ENCODE measurements at places on chromosomes 12 and 14.

GRCh38 chr14:52112336-52113018 is 43.6 kb upstream of the NID2 start:
- DNase-seq = no peak

- no peak for DNase-seq
Measured at GRCh38 chr14:32382704-32383103, 53.6 kb downstream of the AKAP6 start.

- DNase-seq = no peak
Measured at GRCh38 chr12:78568321-78569020, 296.1 kb upstream of the SYT1 start.

- DNase-seq = no peak
Measured at GRCh38 chr12:104649921-104650320, 193.2 kb downstream of the CHST11 start.

GRCh38 chr14:92963301-92964123 is 40.6 kb downstream of the CHGA start:
- DNase-seq = no peak

DNA sequence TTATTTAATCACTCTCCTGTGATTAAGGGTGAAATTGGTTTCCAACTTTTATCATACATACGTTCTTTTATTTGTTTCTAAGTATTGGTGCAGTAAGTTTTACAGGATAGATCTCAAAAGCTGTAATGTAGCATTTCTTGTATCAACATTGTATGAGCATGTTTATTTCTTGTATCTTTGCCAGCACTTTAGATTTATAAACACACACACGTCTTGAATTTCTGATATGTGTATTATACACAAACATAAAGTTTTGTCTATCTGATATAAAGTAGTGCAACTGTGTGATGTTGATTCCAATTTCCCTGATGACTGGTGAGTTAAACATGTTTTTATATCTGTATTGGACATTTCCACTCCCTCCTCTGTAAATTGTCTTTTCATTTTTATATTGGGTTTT is 134.7 kb downstream of the NOVA1 start:
- DNase-seq = no peak

- no peak for DNase-seq
Measured at GRCh38 chr14:84253326-84253725, 1276.6 kb upstream of the FLRT2 start.

GRCh38 chr14:33734387-33734786 is 216.5 kb downstream of the EGLN3 start:
- no peak for DNase-seq

GRCh38 chr12:18864900-18865561 is 127.1 kb downstream of the CAPZA3 start:
- no peak for DNase-seq

DNA sequence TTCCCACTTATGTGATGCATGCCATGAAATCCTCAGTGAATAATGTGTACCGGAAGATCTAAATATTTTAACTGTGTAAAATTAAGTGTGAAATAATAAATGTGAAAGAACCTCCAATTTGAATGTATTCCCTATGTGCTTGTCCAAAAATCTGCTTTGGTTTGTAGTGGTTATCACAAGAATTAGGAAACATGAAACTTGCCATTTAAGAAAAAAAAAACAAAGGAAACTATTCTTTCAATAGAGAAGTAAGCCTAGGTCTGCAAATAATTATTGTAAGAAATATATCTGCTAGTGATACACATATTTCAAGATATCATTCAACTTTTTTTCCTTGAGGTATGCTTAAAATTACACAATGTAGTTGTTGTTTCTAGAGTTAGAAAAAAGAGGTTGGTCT is 500.4 kb downstream of the SLC6A15 start:
- DNase-seq = no peak

DNA sequence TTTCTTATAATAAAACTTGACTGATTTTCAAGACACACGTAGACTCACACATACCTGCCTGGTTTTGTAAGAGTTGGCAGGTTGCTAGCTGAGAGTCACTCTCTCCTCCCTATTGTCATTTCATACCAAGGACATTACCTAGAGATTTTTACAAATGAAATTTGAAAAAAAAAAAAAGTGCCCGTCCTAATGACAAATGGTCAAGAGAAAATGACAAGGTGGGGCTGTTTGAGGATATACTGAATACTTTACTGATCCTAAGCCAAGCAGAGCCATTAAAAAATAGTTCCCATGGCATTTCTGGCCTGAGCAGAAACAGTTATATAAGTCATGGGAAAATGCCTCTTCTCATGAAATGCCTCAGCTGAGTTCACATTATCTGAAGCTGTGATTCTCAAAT is 150.2 kb downstream of the DYRK2 start:
- no peak for DNase-seq

- DNase-seq = no peak
Measured at GRCh38 chr12:58961906-58962305, 41.6 kb upstream of the LRIG3 start.

All from upper lobe of left lung (tissue), 6 donors.